Fibroblast of skin of right biceps (primary cell): ENCODE measurements at places on chromosomes 3 and 15.

DNA sequence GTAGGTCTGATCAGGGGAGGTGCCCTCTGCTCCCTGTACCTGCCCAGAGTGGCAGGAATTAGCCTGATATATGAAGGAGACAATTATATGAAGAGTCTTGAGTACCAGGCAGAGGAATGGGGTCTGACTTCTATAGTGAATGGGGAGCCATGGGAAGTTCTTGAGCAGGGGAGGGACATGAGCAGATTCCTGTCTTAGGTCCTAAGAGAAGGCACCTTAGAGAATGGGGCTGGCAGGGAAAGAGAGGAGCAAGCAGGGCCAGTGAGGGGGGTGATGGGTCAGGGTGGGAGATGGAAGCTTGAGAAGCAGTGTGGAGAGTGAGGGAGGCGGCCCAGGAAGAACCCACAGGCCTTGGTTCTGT, 12.4 kb downstream of the CD276 start:
- no peak for DNase-seq

- no peak for DNase-seq
Observed at GRCh38 chr3:11220230-11220629, 52.0 kb upstream of the ATG7 start.

DNA sequence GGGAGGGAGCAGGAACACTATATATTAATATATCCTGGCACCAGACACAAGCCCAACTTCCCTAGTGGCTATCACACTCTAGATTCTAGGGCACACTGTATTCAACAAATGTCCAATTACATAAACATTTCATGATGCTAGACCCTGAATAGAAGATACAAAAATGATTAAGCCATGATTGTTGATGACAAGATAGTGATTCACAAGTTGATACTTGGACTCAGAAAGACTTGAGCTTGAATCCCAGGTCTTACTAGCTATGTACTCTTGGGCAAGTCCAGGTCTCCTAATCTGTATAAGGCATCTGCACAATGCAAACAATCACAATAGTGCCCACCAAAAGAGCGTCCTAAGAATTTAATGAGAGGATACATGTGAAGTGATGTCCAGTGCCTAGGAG, 10.0 kb upstream of the SNTN start:
- no peak for DNase-seq

DNA sequence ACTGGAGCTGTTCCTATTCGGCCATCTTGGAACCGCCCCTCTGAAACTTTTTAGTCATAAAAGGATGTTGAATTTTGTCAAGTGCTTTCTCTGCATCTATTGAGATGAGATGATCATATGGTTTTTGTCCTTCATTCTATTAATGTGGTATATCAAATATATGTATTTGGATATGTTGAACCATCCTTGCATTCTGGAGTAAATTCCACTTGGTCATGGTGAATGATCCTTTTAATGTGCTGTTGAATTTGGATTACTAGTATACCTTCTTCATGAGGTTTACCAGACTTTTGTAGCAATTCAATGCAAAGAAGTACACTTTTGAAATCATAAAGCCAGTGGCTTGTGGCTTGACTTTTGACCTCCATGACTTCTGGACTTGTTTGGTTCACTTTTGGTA, 33.4 kb upstream of the XRN1 start:
- DNase-seq, result no peak

- no peak for DNase-seq
Observed at GRCh38 chr3:46539443-46540005, 26.6 kb downstream of the LRRC2 start.

DNA sequence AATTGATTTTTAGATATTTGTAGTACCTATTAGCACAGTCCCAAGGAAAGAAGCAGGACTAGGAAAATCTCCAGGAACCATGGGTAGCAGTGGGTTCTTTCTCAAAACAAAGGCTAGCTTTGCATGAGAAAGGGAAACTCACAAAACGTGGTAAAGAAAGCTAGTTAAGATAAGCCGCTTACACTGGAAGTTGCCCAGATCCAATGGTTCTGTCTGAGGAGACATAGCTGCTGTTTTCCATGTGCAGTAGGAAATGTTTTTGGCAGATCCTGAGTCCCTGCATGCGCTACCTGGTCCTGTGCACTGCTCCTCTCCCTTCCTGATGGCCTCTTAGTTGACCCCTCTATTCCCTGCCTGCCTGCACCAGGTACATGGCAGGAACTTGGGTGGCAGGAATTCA, 60.4 kb downstream of the TFG start:
- no peak for DNase-seq

DNA sequence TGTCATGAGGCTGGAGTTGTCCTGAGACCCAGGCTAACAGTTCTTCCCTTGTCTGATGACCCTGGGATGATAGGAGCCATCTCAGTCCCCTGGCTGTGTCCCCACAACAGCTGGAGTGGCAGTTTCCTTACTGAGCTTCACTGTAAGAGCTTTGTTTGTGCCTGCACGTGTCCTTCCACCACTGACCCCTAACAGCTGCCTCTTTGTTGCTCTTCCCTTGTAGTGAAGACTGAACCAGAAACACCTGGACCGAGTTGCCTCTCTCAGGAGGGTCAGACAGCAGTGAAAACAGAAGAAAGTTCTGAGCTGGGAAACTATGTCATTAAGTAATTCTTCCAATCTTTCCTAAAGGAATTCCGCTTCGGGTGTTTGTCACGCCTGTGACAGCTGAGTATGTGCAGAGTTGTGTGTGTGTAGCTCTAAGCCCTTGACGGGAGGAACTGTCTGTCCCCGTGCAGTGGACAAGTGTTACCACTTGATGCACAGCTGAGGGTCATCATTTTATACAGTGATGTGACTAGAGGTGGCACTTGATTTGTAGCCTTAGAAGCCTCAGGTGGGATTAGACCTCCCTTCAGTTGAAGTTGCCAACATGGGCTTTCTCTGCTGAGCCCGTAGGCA, 25.0 kb downstream of the MAP6D1 start:
- DNase-seq, result no peak

- DNase-seq, result no peak
Observed at GRCh38 chr3:8631661-8632060, 12.9 kb downstream of the SSUH2 start.

DNA sequence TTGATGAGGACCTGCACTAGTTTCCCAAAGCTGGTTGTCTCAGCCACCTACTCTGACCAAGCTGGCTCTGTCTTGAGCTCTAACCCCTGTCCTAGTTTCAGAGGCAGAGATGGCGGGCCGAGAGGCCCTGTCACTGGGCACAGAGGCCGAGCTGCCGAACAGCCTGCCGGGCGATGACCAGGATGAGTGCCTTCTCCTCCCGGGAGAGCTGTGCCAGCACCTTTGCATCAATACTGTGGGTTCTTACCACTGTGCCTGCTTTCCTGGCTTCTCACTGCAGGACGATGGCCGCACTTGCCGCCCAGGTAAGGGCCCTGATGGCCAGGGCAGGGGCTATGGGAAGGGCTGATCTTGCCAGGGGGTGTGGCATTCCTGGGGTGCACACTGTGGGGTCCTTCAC, 69.1 kb downstream of the FBLN2 start:
- no peak for DNase-seq

DNA sequence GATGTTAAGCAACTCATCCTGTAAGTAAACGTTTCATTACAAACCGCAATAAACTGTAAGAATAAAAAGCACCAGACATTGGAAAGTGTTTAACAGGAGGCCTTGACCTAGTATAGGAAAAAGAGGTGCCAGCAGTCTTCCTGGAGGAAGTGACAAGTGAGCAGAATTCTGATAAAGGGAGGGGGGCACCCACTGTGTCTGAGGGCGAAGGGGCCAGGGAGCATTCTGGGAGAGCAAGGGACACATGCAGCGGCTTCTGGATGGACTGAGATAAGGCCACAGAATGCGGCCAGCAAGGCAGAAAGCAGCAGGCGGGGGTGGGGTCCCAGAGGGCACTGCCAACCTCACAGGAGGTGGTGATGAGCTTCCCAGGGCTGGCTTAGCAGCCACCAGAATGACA, 80.2 kb downstream of the MTHFS start:
- no peak for DNase-seq

GRCh38 chr15:75104804-75105557, 81.6 kb downstream of the PPCDC start:
- peak; percentile 85 for DNase-seq

GRCh38 chr15:60392601-60392985, 5.2 kb downstream of the ANXA2 start:
- peak; percentile 90 for DNase-seq

DNA sequence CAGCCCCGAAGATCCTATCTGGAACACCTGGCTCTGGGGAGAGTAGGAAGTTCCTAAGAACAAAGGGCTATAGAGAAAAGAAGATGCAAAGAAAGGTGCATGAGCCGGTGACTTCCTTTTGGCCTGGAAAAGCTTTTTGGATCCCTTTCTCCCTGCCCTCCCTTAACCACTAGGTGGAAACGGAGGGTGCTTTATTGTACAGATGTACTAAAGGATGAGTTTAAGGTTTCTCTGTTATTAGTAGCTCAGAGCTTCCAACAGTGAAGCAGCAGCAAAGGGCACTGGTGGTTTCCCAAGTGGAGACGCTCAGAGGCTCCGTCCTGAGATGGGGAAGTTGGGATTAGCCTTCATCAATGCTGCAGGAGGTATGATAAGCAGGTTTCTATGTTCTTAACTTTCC, 5.9 kb upstream of the ADGRG7 start:
- peak; percentile 35 for DNase-seq

GRCh38 chr3:10883478-10884234, 67.6 kb downstream of the SLC6A11 start:
- no peak for DNase-seq

DNA sequence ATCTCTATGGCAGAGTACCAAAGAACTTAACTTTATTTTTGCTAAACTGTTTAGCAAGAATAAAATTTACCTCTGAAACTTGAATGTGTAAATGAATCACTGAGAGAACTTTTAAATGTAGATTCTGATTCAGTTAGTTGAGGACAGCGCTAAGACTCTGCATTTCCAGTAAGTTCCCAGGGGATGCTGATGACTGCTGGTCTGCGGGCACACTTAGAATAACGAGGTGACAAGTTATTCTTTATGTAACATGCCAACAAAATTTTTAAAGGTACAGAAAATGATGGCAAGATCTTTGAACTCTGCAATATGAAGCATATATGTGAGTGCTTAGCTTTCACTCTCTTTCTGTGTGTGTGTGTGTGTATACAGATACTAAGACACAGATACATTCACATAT, 56.4 kb downstream of the TGFBR2 start:
- DNase-seq, result no peak

DNA sequence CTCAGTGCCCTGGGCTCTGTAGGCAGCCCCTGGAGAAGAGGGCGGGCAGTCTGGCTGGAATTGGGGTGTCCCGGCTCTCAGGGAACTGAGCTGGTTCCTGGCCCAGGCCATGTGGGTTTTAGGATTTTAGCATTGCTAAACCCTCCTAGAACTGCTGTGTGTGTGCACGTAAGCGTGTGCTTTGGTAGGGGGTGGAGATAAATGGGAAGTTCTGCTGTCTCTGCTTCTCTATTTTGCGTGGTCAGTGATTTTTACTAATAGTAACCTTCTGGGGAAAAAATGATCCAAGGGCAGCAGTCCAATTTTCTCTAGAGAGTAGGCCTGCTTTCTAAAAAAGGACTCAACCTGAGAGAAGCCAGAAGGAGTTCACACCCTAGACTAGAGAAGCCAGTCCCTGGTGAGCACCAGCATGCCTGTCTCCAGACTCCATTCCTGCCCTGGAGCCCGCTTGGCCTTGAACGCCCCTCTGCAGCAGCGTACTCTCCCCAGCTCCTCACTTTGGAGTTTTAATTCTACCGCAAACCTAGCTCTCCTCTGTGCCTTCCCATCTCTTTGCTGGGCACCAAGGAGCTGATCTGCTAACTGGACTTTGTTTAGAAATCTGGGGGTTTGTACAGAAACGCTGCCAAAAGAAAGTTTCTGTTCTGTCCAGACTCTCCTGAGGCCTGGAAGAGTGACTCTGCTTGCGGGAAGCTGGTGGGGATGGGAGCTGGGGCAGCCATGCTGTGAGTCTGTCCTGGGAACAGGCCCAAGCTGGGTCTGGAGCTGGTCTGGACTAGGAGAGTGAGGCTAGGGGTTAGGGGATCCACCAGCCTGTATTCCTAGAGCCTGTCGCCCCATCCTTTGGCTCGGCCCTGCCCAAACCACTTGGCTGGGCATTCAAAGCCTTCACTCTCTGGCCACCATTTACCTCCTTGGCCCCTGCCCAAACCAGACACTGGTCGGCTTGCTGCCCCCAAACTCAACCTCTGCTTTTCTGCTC, 19.7 kb downstream of the CORO2B start:
- no peak for DNase-seq

DNA sequence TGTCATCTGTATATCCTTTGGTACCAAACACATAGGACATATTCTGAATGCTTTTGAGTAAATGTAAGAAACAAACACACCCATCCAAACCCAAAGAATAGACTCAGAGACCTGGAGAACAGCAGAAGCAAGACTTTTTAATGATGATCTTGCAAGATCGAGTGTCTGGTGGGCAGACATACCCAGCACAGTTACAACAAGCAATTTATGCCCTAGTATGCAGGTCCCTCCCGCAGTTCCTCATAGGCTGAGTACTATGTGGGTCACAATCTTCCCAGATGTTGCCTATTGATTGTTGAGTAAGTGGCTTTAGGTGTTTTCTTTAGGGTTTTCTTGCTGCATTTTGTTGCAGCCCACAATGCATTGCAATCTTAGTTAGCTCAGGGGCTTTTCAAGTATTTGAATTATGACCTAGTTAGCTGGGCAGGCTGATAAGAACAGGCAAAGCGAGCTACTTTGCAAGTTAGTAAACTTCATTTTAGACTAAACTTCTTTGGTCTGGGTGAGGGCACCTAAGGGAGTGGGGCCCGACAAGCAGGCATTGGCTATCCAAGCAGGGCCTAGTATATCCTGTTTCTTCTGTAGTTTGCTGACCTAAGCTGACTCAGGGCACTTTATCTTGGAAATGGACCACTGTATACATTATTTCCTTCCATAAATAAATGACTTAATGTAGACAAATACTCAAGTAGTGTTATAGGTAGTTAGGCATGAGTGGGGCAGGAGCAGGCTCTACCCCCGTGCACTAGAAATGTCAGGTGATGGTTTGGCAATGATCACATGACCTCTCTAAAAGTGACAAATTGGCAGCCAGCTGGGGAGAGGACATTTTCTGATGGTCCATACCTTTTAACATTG, 87.3 kb upstream of the LIPC start:
- no peak for DNase-seq

GRCh38 chr3:186342197-186342596, 19.8 kb downstream of the DGKG start:
- no peak for DNase-seq

GRCh38 chr15:80789296-80789695, 10.1 kb downstream of the CEMIP start:
- DNase-seq, result peak; percentile 79

DNA sequence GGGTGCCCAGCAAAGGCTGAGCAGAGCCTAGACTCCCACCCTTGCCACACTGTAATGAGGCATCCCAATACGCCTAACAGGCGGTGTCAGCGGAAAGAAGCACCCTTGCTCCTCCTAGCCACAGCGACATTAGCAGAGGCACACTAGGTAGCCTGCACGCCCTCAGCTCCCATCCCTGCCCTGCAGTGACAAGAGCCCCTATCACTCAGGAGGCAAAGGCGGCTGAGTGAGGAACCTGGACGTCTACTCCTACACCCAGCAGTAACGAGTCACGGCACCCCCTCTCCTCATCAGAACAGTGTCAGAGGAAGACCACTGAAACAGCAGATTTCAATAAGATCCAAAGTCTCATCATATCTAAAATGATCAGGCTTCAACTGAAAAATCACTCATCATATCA, 12.0 kb upstream of the MAP6D1 start:
- no peak for DNase-seq

- peak; percentile 53 for DNase-seq
Observed at GRCh38 chr15:38683382-38684242, 119.0 kb upstream of the RASGRP1 start.

GRCh38 chr3:137103739-137104138, 146.0 kb downstream of the IL20RB start:
- DNase-seq, result no peak
